ENCODE measurements at places on chromosomes 3 and 15.

GRCh38 chr15:74340150-74340549, 27.3 kb downstream of the CYP11A1 start:
- no peak overlapping the region for H3K4me3 ChIP-seq
- no peaks in the 10 kb centered on the region for H3K4me1 ChIP-seq
- no peak overlapping the region for H3K27ac ChIP-seq
- no peaks in the 10 kb centered on the region for H3K27me3 ChIP-seq

- no peaks in the 10 kb centered on the region for H3K4me1 ChIP-seq
- no peaks in the 10 kb centered on the region for H3K27me3 ChIP-seq
- H3K36me3 ChIP-seq = peaks cover 15% of the 10 kb centered on the region
- no peak overlapping the region for H3K27ac ChIP-seq
- H3K4me3 ChIP-seq = no peak overlapping the region
- no peak for DNase-seq
Measured at GRCh38 chr15:92942706-92943105, 42.6 kb downstream of the CHD2 start.

GRCh38 chr3:43997788-43998369, 243.8 kb upstream of the TOPAZ1 start:
- peak; percentile 52 for DNase-seq
- H3K27me3 ChIP-seq = peaks cover 31% of the 10 kb centered on the region
- H3K36me3 ChIP-seq = no peaks in the 10 kb centered on the region
- H3K4me3 ChIP-seq = no peak overlapping the region

DNA sequence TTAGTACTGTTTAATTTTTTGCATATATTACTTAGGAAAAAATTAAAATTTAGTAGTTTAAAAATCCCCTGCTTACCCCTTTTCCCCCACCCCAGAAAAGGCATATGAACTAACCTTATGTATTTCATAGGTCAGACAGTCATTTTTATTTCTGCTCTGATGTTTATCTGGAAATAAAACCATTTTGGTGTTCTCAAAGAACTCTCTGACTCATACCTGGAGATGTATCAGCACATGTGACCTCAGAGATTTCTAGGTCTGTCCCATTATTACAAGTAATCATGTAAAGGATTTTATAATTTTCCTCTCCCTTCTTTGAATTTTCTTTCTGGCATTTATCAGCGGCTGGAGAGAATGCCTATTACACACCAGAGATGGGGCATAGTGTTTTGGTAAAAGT, 14.1 kb upstream of the CCR8 start:
- no peak overlapping the region for H3K27ac ChIP-seq
- no peaks in the 10 kb centered on the region for H3K4me1 ChIP-seq
- H3K4me3 ChIP-seq = no peak overlapping the region
- no peaks in the 10 kb centered on the region for H3K27me3 ChIP-seq
- H3K36me3 ChIP-seq = no peaks in the 10 kb centered on the region

- DNase-seq = no peak
- no peak overlapping the region for H3K4me3 ChIP-seq
- no peaks in the 10 kb centered on the region for H3K36me3 ChIP-seq
- no peaks in the 10 kb centered on the region for H3K4me1 ChIP-seq
Measured at GRCh38 chr3:126338790-126339288, 18.4 kb downstream of the KLF15 start.

DNA sequence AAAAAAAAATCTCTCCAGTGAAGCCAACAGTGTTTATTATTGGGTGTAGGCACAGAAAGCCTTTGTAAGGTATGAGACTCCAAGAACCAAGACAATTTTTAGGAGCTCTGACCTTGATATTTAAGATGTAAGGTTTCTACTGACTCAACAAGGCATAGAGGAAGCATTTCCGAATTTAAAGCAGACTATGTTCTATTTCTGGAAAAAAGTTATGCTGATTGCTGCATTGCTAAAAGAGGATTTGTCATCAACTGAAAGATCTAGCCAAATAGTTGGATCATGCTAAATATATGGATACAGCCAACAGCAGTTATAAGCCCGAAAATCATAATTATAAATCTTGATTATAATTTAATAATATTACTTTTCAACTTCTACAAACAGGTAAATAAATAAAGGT, 53.3 kb upstream of the MELTF start:
- no peak for DNase-seq
- no peak overlapping the region for H3K4me3 ChIP-seq
- H3K27ac ChIP-seq = no peak overlapping the region
- H3K36me3 ChIP-seq = no peaks in the 10 kb centered on the region
- H3K27me3 ChIP-seq = no peaks in the 10 kb centered on the region
- no peaks in the 10 kb centered on the region for H3K4me1 ChIP-seq

GRCh38 chr3:64824394-64824909, 136.7 kb upstream of the ADAMTS9 start:
- H3K4me1 ChIP-seq = no peaks in the 10 kb centered on the region
- no peaks in the 10 kb centered on the region for H3K36me3 ChIP-seq
- no peaks in the 10 kb centered on the region for H3K27me3 ChIP-seq
- no peak overlapping the region for H3K4me3 ChIP-seq

DNA sequence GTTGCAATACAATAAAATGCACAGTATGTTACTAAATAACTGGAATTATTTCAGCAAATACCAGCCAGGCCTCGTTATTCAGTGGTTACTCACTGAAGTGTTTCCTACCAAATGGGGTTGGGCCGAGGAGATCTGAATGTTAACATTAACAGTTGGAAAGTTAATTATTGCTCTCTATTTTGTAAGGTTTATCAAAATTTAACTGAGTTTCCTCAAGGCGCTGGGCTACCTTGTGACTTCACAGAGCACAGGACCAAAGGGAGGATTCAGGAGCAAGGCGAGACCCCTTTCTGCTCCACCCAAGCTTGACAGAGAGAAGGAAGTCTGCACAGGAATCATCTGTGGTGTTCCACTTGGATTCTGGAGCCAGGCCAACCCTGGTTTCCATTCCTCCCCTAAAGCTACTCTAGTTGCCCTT, 21.6 kb downstream of the ADAMTS9 start:
- H3K27ac ChIP-seq = no peak overlapping the region
- H3K4me1 ChIP-seq = no peaks in the 10 kb centered on the region
- H3K4me3 ChIP-seq = no peak overlapping the region
- no peak for DNase-seq
- H3K36me3 ChIP-seq = no peaks in the 10 kb centered on the region

GRCh38 chr3:189316296-189317019, 144.7 kb downstream of the TPRG1 start:
- H3K4me1 ChIP-seq = no peaks in the 10 kb centered on the region
- no peak overlapping the region for H3K27ac ChIP-seq

- H3K36me3 ChIP-seq = no peaks in the 10 kb centered on the region
- H3K27me3 ChIP-seq = no peaks in the 10 kb centered on the region
- H3K4me3 ChIP-seq = no peak overlapping the region
Measured at GRCh38 chr3:5274091-5274490, 86.6 kb downstream of the EDEM1 start.

- H3K36me3 ChIP-seq = no peaks in the 10 kb centered on the region
- H3K4me1 ChIP-seq = peaks cover 3% of the 10 kb centered on the region
- no peak overlapping the region for H3K27ac ChIP-seq
- no peak overlapping the region for H3K4me3 ChIP-seq
Measured at GRCh38 chr3:27985369-27986035, 255.9 kb upstream of the CMC1 start.

DNA sequence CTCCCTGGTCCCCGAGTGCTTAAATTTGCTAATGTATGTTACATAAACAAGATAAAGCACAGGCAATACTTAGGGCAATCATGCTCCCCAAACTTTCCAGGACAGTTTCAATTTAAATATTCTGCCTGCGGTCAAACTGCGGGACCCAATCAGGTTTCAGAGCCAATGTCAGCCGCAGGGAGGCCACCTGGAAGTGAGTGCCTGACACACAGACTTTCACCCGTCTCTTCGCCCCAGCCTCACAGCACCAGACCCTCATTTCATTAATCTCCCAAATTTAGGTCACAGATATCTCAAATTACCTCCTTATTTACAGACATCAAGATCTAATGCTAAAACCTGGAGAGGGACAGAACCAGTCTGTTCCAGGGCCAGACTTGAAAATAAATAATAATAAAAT, 107.2 kb upstream of the ALDH1A3 start:
- no peaks in the 10 kb centered on the region for H3K4me1 ChIP-seq
- DNase-seq = no peak
- H3K36me3 ChIP-seq = no peaks in the 10 kb centered on the region
- H3K27me3 ChIP-seq = no peaks in the 10 kb centered on the region
- H3K4me3 ChIP-seq = no peak overlapping the region

- no peak overlapping the region for H3K27ac ChIP-seq
- no peak for DNase-seq
- no peaks in the 10 kb centered on the region for H3K27me3 ChIP-seq
- H3K4me1 ChIP-seq = no peaks in the 10 kb centered on the region
Measured at GRCh38 chr3:127990461-127990860, 61.8 kb upstream of the SEC61A1 start.

- peak within 1 kb of the TSS; percentile 90 for H3K4me3 ChIP-seq
- H3K4me1 ChIP-seq = peaks cover 2% of the 10 kb centered on the region
- DNase-seq = peak; percentile 100
- no peak within 1 kb of the TSS for H3K27ac ChIP-seq
- no peaks in the 10 kb centered on the region for H3K36me3 ChIP-seq
Measured at GRCh38 chr3:183099026-183099837, at the start of gene MCCC1. Gene MCCC1 (minus strand): TSS chr3:183099496. CDS start chr3:183099440, 56 bp downstream.
